ENCODE measurements at places on chromosomes 2 and 18.

GRCh38 chr2:214810671-214811070 lies 1.2 kb upstream of the BARD1 start:
- DNase-seq = no peak

GRCh38 chr2:238900511-238900910 lies 52.6 kb downstream of the TWIST2 start:
- DNase-seq = no peak

GRCh38 chr2:201343559-201343958 lies 13.6 kb downstream of the FLACC1 start:
- no peak for DNase-seq

GRCh38 chr18:30709595-30709994 lies 332.9 kb downstream of the DSC3 start:
- no peak for DNase-seq

DNA sequence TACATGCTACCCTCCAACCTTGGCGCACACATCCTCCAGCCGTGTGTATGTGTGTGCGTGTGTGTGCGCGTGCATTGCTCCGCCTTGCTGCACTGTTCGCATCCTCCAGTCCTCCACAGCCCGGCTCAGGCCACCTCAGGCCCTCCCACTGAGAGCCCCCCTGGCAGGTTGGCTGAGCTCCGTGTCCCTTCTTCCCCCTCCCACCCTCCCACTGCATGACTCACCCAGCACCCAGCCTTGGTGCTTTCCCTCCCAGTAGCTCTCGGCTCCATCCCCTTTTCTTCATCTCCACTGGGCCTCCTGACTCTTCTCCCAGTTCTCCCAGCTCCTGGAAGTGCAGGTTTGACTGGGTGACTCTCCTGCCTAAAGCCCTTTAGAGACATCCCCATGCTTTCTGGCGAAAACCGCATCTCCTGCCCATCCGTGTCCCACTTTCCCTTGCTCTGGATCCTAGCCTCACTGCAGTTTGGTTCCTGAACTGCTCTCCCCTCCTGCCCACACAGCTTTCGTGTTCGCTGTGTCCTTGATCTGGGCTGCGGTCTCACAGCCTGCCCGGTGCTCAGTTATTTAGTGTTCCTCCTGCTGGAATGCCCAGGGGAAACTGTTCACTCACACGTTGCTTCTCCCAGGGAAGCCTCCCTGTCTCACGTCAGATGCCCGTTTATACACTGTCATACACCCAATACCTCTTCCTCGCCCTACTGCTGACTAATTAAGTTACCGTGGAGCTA lies 4.9 kb downstream of the TMEM177 start:
- no peak for DNase-seq

All from suppressor macrophage treated with lipopolysaccharide for 4 hours (primary cell).